ENCODE measurements at places on chromosomes 1 and 21.

DNA sequence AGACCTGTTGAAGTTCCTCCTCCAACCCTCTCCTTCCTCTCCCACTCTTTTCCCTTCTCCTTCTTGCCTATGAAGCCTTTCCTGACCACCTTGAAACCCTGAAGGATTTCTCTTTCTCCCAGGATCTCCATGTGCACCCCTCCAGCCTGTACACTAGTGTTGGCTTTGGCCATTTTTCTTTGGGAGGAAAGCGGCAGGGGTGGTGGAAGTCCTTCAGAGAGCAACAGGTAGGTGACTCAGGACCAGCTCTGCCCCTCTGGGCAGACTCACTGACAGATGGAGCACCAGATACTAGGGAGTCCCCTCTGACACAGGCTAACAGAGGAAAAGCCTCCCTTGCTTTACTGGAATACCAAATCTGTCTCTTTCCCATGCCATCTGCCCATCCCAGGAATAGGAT lies 4.6 kb downstream of the SLC26A9 start:
- no peak for DNase-seq

DNA sequence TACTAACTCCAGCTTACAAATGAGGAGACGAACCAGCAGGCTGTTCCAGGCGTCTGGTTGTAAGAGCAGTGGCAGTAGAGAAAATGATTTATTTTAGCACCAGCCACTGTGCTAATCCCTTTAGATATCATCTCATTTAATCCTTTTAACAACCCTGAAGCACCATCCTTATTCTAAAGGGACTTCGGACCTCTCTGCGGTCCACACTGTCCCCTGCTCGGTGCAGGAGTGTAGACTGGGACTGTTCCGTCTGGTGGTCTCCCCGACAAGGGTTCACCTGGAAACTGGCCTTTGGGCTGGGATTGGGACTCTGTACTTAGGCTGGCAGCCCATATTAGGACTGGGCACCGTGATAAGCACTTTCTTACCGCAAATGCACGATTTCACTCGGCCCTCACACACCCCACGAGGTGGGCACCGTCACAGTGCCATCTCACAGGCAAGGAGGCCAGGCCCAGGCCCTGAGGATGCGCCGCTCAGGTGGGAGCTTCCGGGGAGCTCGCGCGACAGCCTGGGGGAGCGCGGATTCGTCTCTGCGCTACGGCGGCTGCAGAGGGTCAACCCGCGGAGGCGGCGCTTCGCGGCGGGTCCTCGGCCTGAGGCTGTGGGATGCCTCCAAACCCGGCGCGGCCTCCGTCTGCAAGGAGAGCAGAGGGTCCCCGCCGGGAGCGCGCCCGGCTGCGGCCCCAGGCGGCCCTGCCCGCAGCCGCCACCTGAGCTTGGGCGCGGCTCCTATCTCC lies 45.2 kb downstream of the ATP1A1 start:
- peak; percentile 79 for DNase-seq

DNA sequence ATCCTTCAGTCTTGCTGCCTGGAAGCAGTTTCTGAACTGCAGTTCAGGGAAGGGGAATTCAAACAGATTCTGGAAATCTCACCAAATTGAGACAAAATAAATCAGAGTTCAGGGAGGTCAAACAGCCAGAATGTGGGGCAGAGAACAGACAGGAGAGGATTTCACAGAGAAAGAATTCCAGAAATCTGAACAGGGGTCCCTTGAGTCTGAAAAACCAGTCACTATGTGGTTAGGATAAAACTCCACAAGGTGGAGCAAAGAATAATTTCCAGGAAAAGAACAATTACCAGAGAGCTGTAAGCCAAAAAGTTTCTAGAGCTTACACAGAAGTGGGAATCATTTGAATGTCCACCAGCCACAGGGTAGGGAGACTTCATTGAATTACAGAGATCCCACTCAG lies 84.7 kb downstream of the URB2 start:
- DNase-seq, result no peak

GRCh38 chr1:227939791-227940771 lies 7.7 kb downstream of the WNT9A start:
- no peak for DNase-seq

DNA sequence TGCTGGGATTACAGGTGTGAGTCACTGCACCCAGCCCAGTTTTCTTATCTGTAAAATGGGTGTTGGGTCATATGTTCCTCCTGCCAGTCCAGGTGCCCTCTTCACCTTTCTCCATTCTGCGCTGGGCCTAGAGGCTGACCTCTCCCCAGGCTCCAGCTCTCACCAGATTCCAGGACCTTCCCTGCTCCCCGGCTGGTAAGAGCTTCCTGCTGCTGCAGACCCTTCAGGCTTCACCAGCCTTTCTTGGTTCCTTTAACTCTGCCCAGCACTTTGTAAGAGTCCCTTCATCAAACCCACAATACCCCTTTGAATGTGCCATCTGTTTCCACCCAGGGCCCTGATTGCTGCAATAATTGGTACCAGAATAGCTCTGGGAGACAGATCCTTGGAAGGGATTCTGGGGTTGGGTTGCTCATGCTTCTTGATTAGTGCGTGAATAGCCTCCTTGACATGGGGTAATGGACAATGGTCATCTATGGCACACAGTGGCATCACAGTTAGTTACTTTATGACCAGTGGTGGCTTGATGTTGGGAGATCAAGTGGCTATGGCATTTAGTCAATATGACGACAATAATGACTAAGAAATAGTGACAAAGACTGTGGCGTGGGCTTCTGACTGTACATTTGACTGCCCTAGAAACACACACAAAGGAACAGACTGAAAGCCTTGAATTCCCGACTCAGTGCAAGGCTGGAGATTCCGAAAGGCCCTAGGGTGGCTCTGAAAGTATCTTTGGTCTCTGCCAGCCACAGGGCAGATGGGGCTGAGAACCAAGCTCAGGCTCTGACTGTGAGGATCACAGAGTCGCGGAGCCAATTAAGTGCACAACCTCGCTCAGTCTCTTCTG lies 67.3 kb downstream of the SLC9A1 start:
- DNase-seq, result no peak

- DNase-seq, result no peak
Observed at GRCh38 chr1:61782771-61783170, 40.5 kb downstream of the PATJ start.

GRCh38 chr1:62784509-62785365 lies 805 bp downstream of the ATG4C start:
- peak; percentile 45 for DNase-seq

GRCh38 chr1:48718116-48718630 lies 58.5 kb downstream of the BEND5 start:
- DNase-seq, result no peak

GRCh38 chr1:88451856-88452255 lies 232.2 kb upstream of the PKN2 start:
- no peak for DNase-seq

DNA sequence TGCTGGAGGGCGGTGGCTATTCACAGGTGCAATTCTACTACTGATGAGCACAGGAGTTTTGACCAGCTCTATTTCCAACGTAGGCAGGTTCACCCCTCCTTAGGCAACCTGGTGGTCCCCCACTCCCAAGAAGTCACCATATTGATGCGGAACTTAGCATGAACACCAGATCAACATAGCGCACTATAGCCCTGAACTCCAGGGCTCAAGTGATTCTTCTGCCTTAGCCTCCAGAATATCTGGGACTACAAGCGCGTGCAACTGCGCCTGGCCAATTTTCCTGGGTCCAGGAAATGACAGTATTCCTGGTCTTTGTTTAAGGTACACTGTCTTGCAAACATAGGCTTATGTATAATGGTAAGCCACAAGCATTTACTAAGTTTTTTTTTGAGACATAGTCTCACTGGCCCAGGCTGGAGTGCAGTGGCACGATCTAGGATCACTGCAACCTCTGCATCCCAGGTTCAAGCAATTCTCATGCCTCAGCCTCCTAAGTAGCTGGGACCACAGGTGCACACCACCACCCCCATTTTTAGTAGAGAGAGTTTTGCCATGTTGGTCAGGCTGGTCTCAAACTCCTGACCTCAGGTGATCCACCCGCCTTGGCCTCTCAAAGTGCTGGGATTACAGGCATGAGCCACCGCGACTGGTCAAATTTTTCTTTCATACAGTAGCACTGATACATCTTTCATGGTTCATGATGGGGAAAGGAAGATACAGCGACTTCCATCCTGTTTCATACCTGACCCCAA lies 12.6 kb downstream of the MCL1 start:
- no peak for DNase-seq

DNA sequence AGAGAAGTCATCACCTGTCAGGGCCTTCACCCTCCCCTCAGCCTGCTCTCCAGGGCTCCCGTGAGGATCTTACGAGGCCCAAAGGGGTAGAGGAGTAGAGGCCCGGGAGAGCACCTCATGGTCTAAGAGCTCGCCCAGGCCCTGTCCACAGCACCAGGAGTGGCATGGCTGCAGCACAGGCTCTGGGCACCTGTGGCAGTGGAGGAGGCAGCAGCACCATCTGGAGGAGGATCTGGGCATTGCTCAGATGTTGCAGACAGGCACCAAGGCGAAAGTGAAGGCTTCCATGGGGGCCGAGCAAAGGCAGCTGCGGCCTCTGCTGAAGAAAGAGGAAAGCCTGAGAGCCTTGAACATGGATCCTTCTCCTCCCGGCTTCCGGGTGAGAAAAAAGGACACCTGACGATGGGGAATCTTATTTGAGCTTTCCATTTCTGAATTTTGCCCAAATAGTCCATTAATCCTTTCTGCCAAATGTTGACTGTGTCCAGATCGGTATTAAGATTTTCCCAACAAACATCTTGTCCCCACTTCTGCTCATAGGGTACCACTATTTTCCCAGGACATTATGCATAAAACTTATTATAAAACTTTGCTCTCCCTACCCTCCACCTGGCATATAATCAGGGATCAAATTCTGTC lies 604.7 kb downstream of the PTPRC start:
- peak; percentile 4 for DNase-seq

DNA sequence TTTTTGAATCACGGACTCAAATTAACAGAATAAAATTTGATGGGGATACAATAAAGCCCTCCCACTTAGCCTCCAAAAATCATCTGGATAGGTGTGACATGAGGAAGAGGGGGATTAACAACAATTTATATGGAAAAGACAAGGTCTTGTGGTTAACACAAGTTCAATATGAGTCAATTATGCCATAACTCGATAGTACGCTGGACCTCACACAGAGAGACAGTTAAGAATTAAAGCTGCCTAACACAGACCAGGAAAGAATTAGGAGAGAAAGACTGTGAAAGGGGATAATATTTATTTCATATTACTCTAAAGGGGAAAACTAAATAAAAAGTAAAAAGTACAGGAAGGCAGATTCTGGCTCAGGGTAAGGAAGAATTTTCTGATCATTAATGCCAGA lies 243.7 kb upstream of the LYPLAL1 start:
- no peak for DNase-seq

DNA sequence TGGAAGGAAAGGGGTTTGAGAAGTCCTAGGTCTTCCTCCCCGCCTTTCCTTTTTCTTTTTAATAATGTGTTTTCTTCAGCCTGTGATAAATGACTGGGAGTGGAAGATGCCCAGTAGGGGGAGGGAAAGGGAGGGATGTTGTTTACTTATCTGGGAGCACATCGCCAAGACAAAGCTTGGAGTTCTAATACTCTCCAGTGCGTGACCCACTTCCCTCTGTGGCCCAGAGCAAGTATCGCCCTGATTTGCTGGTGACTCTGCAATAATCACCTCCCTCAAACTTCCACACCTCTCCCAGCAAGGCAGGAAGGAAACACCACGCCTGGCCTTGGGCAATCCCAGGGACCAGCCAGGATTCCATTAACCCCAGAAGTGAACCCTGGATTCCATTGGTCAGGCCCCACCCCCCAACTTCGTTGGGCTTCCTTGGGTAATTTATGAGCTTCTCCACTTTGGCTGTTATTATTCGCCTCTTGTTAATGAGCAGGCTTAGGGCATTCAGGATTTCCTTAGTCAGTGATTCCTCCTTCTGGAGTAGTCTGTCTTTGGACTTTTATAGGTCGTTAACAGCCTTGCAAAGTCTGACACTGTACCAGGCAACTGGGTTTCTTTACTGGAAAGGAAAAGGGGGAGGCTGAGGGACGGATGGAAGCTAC lies 24.3 kb upstream of the GRHL3 start:
- no peak for DNase-seq

GRCh38 chr1:216032961-216033614 lies 390.2 kb downstream of the USH2A start:
- DNase-seq, result no peak

- DNase-seq, result no peak
Observed at GRCh38 chr1:116404699-116405098, 31.7 kb downstream of the ATP1A1 start.

DNA sequence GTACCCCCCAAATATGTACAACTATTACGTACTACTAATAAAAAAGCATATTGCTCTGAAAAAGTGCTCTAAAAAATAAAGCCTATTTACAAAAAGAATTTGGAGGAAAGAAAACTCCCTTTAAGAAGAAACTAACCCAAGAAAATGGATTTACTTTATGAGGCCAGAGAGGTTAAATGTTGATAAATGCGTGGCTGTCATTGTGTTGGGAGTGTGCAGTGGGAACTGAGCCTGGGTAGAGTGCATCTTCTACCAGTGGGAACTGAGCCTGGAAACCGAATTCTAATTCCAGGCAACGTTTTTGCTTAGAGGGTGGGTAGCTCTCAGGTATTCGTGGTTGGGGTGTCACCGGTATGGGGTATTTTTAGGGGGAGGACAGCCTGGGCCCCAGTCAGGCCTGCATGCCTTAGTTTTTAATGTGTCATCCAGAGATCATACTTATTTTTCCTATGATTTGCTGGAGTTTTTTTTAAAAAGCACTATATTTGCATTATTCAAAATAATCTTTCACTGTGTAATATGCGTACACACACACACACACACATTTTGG lies 24.1 kb upstream of the RNF187 start:
- DNase-seq, result no peak

DNA sequence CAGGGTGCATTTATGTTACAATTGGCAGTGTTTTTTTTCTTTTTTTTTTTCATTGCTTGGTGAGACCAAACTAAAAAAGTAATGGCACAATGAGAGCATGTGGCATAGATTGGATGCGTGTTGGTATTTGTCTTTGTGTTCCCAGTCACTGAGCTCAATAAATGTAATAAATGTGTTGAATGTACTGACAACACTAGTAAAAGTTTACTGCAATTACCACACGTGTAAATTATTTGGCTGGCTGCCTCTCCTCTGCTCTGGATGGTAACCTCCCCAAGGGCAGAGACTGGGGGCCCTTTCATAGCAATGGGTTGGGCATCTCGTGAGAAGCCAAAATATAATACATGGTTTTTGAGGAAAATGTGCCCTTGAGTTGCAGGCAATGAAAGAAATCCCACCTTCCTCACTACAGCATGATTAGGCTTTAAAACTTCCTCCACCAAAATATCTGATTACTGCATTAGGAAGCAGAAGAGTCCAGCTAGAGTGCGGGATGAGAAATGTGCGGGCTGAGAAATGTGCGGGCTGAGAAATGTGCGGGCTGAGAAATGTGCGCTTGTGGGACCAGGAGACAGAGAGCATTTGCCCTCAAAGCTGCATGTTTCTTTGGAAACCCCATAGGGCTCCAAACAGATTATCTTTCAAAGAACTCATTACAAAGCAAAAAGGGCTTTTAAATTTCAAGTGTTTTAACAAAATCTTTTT lies 58.5 kb downstream of the CDC7 start:
- DNase-seq, result no peak

GRCh38 chr1:226650236-226650841 lies 88.7 kb downstream of the ITPKB start:
- DNase-seq, result no peak
